ENCODE measurements at places on chromosomes 7 and 10.

GRCh38 chr10:107481881-107482280, 317.4 kb upstream of the SORCS1 start:
- DNase-seq: no peak

GRCh38 chr7:129386506-129386905, 47.7 kb upstream of the STRIP2 start:
- peak; percentile 49 for DNase-seq

GRCh38 chr10:112779025-112779770, 170.8 kb upstream of the TCF7L2 start:
- DNase-seq: no peak

DNA sequence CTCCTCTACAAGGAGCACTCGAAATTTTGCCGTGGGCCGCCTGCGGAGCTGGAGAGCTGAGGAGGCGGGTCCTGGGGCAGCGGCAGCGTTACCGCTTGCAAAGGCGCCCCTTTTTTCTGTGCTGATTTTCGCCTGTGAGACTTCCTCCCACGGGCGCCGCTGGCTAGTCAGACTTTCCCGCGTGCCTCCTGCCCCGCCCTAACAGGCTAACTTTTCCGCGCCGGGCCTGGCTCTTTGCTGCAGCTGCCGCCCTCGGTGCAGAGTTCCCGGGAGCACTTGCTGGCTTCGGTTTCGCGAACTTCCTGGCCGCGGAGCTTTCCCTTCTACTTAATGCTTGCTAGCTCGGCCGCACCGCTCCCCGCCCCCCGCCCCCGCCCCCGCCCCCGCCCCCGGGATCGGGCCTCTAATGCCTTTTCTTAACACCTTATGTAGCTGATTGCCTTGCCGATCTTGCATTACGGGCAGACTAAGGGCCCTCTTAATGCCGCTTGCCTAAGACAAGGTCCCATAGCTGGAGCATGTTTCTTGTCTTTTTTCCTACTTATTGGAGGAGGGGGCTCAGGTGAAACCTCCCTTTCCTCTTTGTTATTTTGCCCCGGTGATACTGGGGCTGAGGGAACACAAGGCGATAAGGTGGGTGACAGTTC, 37.9 kb upstream of the RASGEF1A start:
- peak; percentile 51 for DNase-seq

DNA sequence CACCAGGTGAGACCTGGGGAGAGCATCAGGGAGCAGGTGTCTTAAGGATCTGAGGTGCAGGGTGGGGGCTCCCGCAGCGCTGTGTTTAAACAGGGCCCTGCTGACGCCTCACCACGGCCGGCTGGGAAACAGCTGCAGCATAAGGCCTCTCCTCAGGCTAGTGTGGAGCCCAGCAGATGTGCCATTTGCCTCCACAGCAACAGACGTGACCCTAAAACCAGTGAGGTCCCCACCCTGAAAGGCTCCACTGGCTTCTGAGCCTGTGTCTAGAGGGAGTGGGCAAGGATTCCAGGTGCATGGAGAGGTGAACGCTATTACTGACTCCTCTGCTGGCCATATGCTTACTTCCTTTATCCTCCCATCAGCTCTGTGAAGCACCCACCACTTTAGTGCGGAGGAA, 47.8 kb downstream of the SYPL1 start:
- no peak for DNase-seq

DNA sequence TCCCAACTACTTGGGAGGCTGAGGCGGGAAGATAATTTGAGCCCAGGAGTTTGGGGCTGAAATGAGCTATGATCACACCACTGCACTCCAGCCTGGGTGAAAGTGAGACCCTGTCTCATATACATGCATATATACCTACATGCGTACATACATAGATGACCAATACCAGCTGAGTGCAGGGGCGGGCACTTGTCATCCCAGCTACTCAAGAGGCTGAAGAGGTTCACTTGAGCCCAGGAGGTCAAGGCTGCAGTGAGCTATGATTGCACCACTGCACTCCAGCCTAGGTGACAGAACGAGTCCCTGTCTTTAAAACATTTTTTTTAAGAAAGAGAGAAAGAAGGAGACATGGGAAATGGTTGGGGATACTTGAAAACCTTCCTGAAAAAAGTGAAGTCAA, 17.4 kb upstream of the PROSER2 start:
- DNase-seq: no peak

DNA sequence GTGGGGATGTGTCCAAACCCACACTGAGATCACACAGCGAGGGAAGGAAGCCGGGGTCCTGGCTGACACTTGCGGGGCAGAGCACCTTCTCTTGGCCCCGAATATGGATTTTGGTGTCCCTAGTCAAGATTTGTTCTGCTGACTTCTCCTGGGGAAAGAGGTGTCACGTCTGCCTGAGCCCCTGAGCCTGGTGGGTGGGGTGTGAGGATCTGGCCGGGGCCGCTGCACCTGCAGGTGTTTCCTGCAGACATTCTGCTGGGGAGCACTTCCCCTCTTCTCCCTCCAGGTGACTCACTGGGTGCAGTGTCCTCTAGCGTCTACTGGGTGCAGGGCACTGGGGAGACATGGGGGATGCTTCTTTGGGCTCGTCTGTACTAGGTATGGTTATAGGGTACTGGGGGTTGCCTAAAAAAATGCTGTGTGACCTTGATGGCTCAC, 99.2 kb downstream of the GRK5 start:
- DNase-seq: peak; percentile 81

DNA sequence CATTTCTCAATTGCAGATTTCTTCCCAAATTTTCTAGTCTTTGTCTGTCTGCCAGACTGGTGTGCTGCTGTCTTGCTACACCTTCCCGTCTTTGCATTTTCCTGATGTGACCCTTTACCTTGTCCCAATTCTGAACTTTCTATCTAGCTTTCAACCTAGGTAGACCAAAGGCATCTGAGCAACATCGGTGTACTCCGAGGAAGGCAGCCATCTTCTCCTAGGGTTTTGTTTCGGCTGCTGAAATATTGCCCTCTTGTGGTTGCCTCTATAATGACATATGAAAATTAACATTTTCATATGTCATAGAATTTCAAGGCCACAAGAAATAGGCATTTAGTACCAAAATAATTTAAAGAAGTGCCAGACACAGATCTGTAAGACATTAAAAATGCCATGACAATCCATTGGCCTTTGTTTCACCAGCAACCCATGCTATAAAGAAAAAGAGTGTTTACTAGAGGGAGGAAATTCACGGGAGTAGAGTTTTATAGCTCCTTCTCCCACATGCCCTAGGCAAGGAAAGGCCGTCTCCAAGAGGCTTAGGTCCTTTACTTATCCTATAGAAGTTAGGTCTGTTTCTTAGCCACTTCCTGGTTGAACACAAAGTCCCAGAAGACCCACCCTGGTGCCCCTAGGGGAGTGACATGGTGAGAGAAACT, 23.4 kb downstream of the OR9A2 start:
- peak; percentile 68 for DNase-seq

GRCh38 chr10:80207768-80208370, 2.5 kb upstream of the ANXA11 start:
- no peak for DNase-seq

- DNase-seq: no peak
Measured at GRCh38 chr10:115948465-115948864, 324.5 kb downstream of the GFRA1 start.

GRCh38 chr7:139941866-139942265, 112.8 kb downstream of the TBXAS1 start:
- DNase-seq: no peak

DNA sequence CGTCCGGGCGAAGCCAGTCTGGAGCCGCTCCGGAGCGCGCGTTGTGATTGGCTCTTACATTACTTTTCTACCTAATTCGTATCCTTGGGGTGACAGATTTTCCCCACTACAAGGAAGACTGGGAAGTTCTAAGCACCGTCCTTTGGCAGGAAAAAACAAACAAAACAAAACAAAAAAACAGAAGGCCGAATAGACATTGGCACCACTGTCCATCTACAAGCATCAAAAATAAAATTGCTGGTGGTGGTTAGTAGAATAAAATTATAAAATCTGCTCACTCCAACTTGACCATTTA, 651 bp upstream of the SKAP2 start:
- DNase-seq: no peak

GRCh38 chr10:97399843-97400545, 1.1 kb downstream of the RRP12 start:
- DNase-seq: peak; percentile 25

GRCh38 chr10:131068760-131069159, 242.8 kb downstream of the TCERG1L start:
- no peak for DNase-seq

- no peak for DNase-seq
Measured at GRCh38 chr10:101525848-101526247, 62.2 kb downstream of the POLL start.

GRCh38 chr10:114855776-114856543, 34.4 kb downstream of the FHIP2A start:
- DNase-seq: peak; percentile 16

GRCh38 chr10:93143281-93143680, 69.6 kb downstream of the CYP26A1 start:
- DNase-seq: no peak
